ENCODE measurements at places on chromosomes 12 and 14.

DNA sequence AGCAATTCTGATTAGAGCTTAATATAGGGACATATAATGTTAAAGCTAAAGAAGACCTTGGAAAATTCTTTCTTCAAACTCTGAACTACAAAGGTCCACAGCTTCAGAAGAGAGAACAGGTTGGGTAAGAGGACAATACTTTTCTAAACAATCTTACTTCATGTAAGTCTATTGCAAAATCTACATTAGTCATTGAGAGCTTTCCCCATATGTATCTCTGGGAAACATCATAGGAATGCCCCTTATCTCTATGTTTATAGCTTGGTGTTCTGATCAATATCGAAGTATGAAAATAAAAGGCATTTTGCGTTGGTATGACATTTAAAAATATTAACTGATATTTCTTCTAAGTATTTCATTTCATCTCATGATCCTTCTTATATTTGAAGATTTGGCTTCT is 962.6 kb downstream of the AACS start:
- DNase-seq = no peak

GRCh38 chr14:26939755-26940154 is 341.9 kb upstream of the NOVA1 start:
- no peak for DNase-seq

DNA sequence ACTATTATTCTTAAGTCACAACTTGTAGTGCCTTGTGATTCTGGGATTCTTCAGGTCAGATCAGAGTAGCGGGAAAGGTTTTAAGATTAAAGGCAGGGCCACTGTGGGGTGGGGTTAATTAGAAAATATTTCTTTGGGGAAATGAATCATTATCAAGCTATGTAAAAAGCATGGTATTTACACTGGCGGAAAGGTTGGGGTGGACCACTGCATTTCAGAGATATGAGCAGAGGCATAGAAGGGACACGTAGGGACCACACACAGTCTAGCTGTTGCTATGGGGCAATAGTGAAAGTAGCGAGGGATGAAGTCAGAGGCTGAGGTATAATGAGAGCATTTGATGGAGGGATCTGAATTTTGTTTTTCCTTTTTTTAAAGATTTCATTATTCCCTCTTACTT is 31.7 kb upstream of the KCNH3 start:
- no peak for DNase-seq

- DNase-seq = no peak
These were observed 1010.5 kb downstream of the NRXN3 start for GRCh38 chr14:79180656-79181055.

GRCh38 chr12:5440978-5441377 is 9.1 kb downstream of the NTF3 start:
- no peak for DNase-seq

GRCh38 chr12:113670742-113671141 is 199.1 kb upstream of the LHX5 start:
- no peak for DNase-seq

DNA sequence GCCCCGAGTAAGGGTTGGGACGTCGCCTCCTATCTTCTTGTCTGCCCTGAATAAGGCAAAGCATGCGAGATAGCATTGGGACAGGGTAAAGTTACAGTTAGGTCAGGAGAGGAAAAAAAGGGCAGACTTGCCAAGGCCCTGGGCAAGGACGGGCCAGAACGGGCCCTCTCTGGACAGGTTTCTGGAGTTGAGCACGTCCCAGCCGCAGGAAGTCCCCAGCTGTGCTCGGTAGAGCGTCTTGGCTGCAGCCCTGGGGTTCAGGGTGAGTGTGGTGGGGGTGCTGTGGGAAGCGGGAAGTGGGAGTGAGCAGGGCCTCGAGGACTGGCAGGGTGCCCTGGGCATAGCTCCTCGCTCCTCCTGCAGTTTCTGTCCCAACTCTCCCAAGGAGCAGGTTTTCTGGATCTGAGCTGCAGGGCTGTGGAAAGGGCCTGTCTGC is 5.4 kb downstream of the RPS6KL1 start:
- no peak for DNase-seq

- no peak for DNase-seq
These were observed 411.1 kb downstream of the TMTC2 start for GRCh38 chr12:83097643-83098342.

- no peak for DNase-seq
These were observed 317.0 kb upstream of the TMPO start for GRCh38 chr12:98198261-98198982.

DNA sequence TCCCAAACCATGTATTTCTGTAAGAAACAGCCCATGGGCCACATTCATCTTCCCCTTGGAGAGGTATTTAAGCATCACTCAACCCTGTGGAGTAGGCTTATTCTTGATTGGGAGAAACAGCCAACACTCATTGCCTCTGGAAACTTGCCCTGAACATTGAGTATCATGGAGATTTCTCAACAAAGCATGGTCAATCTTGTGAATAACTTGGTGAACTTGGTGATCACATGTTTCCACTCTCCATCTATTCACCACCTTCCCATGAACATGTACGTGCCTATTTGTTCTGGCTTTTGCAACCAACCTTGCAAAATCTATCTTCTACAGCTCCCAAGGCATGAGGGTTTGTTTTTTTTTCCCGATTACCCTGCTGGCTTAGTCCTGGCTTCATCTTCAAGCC is 163.2 kb downstream of the PAH start:
- DNase-seq = no peak

- no peak for DNase-seq
These were observed 21.0 kb upstream of the ITPR2 start for GRCh38 chr12:26854031-26854390.

GRCh38 chr14:103909531-103910261 is 18.6 kb upstream of the TDRD9 start:
- no peak for DNase-seq

DNA sequence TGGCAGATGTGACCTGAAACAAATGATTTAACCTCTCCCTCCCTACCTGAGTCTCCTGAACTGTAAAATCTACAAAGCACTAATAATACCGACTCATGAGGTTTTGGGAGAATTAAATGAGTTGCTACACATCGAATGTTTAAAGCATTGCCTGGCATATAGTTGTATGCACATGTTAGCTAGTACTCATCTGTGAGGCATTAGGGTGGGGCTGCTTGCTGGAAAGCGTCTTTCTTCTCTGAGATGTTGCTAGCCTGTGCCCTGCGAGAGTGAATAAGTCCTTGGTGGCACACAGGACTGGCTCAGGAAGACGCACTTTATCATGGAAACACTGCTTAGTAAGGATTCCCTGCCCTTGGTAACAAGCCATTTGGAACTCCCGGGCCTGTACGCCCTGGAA is 6.1 kb downstream of the RAPGEF3 start:
- no peak for DNase-seq

All from erythroblast (primary cell).